Natural killer cell treated with Interleukin-12 subunit alpha and Interleukin-12 subunit beta and Interleukin-15 and Interleukin-18, amount 100 ng/mL, for 72 hours (primary cell): ENCODE measurements at places on chromosomes 5 and 9. TPM values are rescaled to one million over a fixed set of nuclear protein-coding genes. Genes with fewer than 3 reads are reported as not detected.
A peak's percentile ranks its signal among the peaks of the same experiment; 100 is the strongest.

Gene NME5
- total RNA-seq: not detected

Gene SLC6A19
- total RNA-seq: not detected

Gene CDKN2B
- total RNA-seq: 5.0 TPM

Gene CLIC3
- 4.3 TPM for total RNA-seq

Gene MCIDAS
- not detected for total RNA-seq

DNA sequence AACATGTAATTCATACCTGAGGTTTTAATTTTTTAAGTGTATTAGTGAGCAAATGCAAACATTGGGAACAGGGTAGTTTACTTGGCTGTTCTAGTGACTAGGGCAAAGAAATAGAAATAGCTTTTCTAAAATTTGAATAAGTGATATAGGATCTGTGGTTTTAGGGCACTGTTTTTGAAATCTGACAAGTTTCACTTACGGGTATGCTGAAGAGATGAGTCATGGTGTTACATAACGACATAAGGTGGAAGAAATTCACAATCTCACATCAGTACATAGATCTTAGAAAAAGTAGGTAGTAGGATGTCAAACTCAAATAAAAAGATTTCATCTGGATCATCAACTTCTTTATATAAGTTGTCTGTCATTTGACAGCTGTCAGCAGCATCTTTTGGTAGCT lies 772.3 kb downstream of the MAT2B start:
- no peaks in the 10 kb centered on the region for H3K27me3 ChIP-seq
- no peaks in the 10 kb centered on the region for H3K36me3 ChIP-seq
- no peak overlapping the region for H3K4me3 ChIP-seq

GRCh38 chr5:56908942-56909293 lies 478 bp upstream of the SETD9 start:
- H3K4me3 ChIP-seq: peak overlapping the region; percentile 95
- no peaks in the 10 kb centered on the region for H3K36me3 ChIP-seq
- H3K4me1 ChIP-seq: peaks cover 23% of the 10 kb centered on the region
- no peak for DNase-seq
- H3K27me3 ChIP-seq: peaks cover 10% of the 10 kb centered on the region

- no peaks in the 10 kb centered on the region for H3K27me3 ChIP-seq
- no peak for DNase-seq
- no peaks in the 10 kb centered on the region for H3K36me3 ChIP-seq
- H3K4me1 ChIP-seq: peaks cover 23% of the 10 kb centered on the region
Measured at GRCh38 chr9:15249042-15249818, 57.8 kb downstream of the TTC39B start.

DNA sequence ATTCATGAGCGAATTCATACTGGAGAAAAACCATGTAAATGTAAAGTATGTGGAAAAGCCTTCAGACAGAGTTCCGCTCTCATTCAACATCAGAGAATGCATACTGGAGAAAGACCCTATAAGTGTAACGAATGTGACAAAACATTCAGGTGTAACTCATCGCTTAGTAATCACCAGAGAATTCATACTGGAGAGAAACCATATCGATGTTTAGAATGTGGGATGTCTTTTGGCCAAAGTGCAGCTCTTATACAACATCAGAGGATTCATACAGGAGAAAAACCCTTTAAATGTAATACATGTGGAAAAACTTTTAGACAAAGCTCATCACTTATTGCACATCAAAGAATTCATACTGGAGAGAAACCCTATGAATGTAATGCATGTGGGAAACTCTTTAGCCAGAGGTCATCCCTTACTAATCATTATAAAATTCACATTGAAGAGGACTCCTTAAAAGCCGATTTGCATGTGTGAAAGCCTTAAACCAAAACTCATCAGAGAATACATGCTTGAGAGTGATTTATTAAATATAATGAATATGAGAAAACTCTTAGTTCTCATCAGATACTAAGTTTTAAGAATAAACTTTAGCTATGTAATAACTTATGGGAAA lies 11.8 kb upstream of the ZFP2 start:
- no peak overlapping the region for H3K4me3 ChIP-seq
- H3K27ac ChIP-seq: no peak overlapping the region
- no peaks in the 10 kb centered on the region for H3K4me1 ChIP-seq
- no peak for DNase-seq
- no peaks in the 10 kb centered on the region for H3K27me3 ChIP-seq

DNA sequence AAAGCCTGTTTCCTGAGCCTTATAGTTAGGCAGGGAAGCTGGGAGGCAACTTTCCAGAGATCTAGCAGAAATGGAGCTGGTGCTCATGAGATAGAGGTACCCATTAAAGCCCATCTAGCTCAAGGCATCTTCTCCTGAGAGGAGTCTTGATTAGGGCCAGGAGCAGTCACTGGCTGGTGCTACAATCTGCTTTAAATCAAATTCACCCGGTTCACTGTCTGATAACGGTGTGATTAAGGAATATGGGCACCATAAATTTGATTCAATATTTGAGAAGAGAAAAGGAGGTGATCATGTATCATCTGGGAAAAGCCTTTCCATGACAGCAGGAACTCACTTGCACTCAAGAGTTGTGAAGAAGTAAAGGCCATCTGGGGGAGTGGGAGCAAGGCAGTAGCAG lies 23.9 kb upstream of the NR5A1 start:
- no peak overlapping the region for H3K4me3 ChIP-seq
- no peak for DNase-seq
- H3K27me3 ChIP-seq: peaks cover 3% of the 10 kb centered on the region
- no peaks in the 10 kb centered on the region for H3K4me1 ChIP-seq

DNA sequence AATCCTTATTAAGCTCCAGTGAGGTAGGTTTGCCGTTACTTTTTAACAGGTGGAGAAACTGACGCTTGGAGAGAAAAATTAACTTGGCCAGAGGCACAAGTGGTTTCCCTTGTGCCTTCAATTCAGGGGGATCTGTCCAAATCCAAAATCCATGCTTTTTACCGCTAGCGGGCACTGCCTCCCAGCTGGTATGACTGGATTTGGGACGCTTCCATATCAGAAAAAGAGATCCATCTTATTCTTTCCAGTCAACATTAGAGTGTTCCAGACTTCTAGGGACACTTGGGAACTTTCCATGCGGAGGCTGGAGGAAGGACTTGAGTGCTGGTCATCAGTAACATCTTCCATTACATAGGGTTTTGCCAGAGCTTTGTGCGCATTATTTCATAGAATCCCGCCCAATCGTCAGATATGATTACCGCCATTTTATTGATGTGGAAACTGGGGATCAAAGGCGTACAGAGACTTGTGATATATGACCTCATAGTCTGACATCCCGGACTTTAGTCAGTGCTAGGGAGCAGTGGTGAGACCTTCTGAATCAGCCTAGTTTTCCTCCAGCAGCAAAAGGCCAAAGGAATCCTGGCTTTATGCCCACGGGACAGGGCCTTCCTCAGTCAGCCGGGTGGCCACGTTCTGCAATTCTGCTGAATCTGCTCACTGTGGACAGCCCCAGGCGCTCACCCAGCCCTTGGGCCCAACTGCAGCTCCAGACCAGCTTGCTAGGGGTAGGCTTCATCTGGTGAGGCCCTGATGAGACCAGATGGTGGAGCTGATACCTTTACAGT lies 1.1 kb upstream of the GNPDA1 start:
- H3K27ac ChIP-seq: peak overlapping the region; percentile 64
- no peaks in the 10 kb centered on the region for H3K27me3 ChIP-seq
- H3K4me1 ChIP-seq: peaks cover 51% of the 10 kb centered on the region
- no peaks in the 10 kb centered on the region for H3K36me3 ChIP-seq
- H3K4me3 ChIP-seq: peak overlapping the region; percentile 76

GRCh38 chr9:130119519-130120298 lies 52.5 kb upstream of the NCS1 start:
- no peak for DNase-seq
- peaks cover 9% of the 10 kb centered on the region for H3K4me1 ChIP-seq
- H3K27ac ChIP-seq: no peak overlapping the region

GRCh38 chr5:159216454-159216853 lies 7.1 kb upstream of the RNF145 start:
- H3K27me3 ChIP-seq: peaks cover 11% of the 10 kb centered on the region
- peaks cover 19% of the 10 kb centered on the region for H3K4me1 ChIP-seq
- no peak for DNase-seq
- H3K27ac ChIP-seq: no peak overlapping the region

- H3K27me3 ChIP-seq: no peaks in the 10 kb centered on the region
- peaks cover 46% of the 10 kb centered on the region for H3K36me3 ChIP-seq
- H3K4me3 ChIP-seq: no peak overlapping the region
- peak overlapping the region; percentile 31 for H3K27ac ChIP-seq
Measured at GRCh38 chr9:2086971-2087370, 71.8 kb downstream of the SMARCA2 start.

- peak; percentile 77 for DNase-seq
- H3K4me1 ChIP-seq: peaks cover 4% of the 10 kb centered on the region
- H3K4me3 ChIP-seq: no peak overlapping the region
Measured at GRCh38 chr9:71806901-71807307, 38.6 kb upstream of the CEMIP2 start.

GRCh38 chr9:26685818-26686217 lies 206.8 kb downstream of the CAAP1 start:
- H3K4me3 ChIP-seq: no peak overlapping the region
- H3K27ac ChIP-seq: no peak overlapping the region
- no peak for DNase-seq

DNA sequence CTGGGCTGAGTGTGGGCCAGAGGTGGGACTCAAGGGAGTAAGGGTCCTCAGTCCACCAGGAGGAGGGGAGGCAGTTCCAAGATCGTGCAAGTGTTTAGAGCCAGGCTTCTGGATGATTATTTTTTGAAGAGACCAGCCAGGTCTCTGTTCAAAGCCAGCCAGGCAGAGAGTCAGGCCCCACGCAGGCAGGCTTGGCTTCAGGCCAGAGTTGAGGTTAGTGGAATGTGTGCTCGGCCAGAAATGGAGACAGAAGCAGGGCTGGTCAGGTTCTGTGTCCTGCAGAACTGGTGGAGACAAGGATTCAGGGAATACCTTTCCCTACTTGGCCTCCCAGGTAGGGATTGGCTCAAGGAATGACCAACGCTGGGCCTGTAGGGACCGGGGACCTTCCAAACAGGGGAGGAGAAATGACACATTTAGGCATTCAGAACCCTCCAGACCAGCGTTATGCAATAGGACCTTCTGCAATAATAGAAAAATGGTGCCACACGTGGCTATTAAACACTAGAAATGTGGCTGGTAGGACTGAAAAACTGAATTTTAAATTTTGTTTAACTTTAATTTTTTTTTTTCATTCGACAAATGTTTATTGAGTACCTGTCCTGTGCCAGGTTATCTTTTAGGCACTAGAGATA lies 106.2 kb downstream of the CMYA5 start:
- no peak for DNase-seq
- peaks cover under 1% of the 10 kb centered on the region for H3K4me1 ChIP-seq
- H3K27ac ChIP-seq: no peak overlapping the region
- H3K36me3 ChIP-seq: no peaks in the 10 kb centered on the region
- H3K4me3 ChIP-seq: no peak overlapping the region

DNA sequence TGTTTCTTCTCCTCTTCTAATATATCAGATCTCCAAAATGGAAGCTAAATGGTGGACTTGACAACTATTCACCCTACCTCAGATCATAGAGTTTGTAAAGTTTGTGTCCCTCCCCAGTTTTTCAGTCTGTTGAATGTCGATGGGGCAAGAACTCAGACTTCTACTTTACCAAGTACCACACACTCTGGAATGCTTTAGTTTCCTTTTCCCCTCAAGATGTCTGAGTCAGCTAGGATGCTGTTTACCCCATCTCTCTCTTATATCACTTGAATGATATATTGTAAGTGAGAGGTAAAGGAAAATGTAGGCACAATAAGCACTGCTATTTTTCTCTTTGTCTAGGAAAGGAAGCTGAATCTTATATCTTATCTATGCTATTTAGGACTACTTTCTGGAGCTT lies 25.9 kb upstream of the TAL2 start:
- no peak overlapping the region for H3K4me3 ChIP-seq
- H3K4me1 ChIP-seq: no peaks in the 10 kb centered on the region
- DNase-seq: no peak
- no peaks in the 10 kb centered on the region for H3K27me3 ChIP-seq
- H3K27ac ChIP-seq: no peak overlapping the region

- H3K27me3 ChIP-seq: no peaks in the 10 kb centered on the region
- H3K27ac ChIP-seq: no peak overlapping the region
- no peak overlapping the region for H3K4me3 ChIP-seq
- no peaks in the 10 kb centered on the region for H3K36me3 ChIP-seq
Measured at GRCh38 chr9:11709567-11709966, 983.6 kb upstream of the TYRP1 start.

DNA sequence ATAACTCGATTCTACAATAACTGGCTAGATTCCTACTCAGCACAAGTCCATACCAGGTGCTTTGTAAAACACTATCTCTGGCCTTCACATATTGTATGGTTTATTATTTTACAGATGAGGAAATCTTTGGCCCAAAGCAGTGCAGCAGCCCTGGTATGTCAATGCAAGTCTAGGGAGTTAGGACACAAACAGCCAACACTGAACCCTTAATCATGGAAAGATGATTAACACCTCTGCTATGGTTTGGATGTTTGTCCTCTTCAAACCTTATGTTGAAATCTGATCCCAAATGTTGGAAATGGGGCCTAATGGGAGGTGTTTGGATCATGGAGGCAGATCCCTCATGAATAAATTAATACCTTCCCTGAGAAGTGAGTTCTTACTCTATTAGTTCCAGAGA lies 76.6 kb downstream of the MAPKAP1 start:
- DNase-seq: no peak
- no peak overlapping the region for H3K4me3 ChIP-seq
- no peak overlapping the region for H3K27ac ChIP-seq
- H3K36me3 ChIP-seq: no peaks in the 10 kb centered on the region

DNA sequence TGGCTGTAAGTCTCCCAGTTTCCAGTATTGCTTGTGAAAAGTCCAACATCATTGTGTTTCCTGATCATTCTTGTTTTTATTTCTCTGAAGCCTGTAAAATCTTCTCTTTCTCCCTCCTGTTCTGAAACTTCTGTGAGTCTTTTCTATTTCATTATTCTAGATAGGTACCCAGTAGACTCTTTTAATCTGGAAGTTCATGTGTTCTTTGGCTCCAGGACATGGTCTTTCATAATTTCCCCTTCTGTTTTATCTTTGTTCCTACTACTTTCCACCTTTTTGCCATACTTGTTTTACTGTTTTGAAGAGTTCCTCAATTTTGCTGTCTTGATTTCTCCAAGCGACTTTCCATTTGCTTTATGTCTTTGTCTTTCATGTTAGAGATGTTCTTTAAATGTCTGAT lies 168.1 kb downstream of the APBA1 start:
- peaks cover 6% of the 10 kb centered on the region for H3K27me3 ChIP-seq
- no peak for DNase-seq
- no peak overlapping the region for H3K4me3 ChIP-seq

GRCh38 chr9:81022177-81022576 lies 667.2 kb downstream of the TLE1 start:
- no peaks in the 10 kb centered on the region for H3K27me3 ChIP-seq
- H3K4me3 ChIP-seq: no peak overlapping the region
- DNase-seq: no peak
- H3K4me1 ChIP-seq: no peaks in the 10 kb centered on the region
- no peaks in the 10 kb centered on the region for H3K36me3 ChIP-seq

GRCh38 chr5:140282266-140282665 lies 20.6 kb downstream of the PFDN1 start:
- H3K36me3 ChIP-seq: peaks cover 4% of the 10 kb centered on the region
- no peak for DNase-seq
- no peaks in the 10 kb centered on the region for H3K27me3 ChIP-seq
- no peak overlapping the region for H3K27ac ChIP-seq

GRCh38 chr5:150234576-150235499 lies 45.0 kb downstream of the SLC6A7 start:
- H3K36me3 ChIP-seq: no peaks in the 10 kb centered on the region
- no peak overlapping the region for H3K4me3 ChIP-seq
- peak; percentile 39 for DNase-seq
- H3K27ac ChIP-seq: no peak overlapping the region
- no peaks in the 10 kb centered on the region for H3K4me1 ChIP-seq
- no peaks in the 10 kb centered on the region for H3K27me3 ChIP-seq

- H3K4me1 ChIP-seq: peaks cover 29% of the 10 kb centered on the region
- peaks cover 7% of the 10 kb centered on the region for H3K27me3 ChIP-seq
- DNase-seq: no peak
Measured at GRCh38 chr5:52784737-52785136, 3.0 kb upstream of the ITGA1 start.
